Natural killer cell (primary cell): ENCODE measurements at places on chromosomes 5 and 9. TPM values are rescaled to one million over a fixed set of nuclear protein-coding genes. Genes with fewer than 3 reads are reported as not detected.

- no peak overlapping the region for H3K4me3 ChIP-seq
- peaks cover 77% of the 10 kb centered on the region for H3K4me1 ChIP-seq
- H3K27me3 ChIP-seq = no peaks in the 10 kb centered on the region
- no peak for DNase-seq
These were observed 19.9 kb downstream of the SEMA4D start for GRCh38 chr9:89477811-89478630.

DNA sequence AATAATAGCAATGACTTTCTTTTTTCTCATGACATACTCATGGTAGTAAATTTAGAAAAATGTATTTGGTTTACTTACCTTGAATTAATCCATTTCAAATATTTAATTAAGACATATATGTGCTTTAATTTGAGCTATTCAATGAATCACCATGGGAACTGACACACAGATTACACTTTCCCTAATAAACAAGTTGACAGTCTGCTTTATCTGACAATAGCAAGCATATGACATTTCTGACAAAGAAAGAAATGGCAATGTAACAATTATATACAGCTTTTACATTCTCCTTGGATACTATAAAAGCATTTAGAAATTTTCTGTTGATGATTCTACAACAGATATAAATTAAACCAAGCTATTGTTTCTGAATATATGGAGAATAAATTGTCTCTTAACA lies 382.5 kb downstream of the CYLC2 start:
- H3K27me3 ChIP-seq = no peaks in the 10 kb centered on the region
- no peaks in the 10 kb centered on the region for H3K4me1 ChIP-seq
- H3K27ac ChIP-seq = no peak overlapping the region

- no peak overlapping the region for H3K4me3 ChIP-seq
- DNase-seq = no peak
- H3K27me3 ChIP-seq = no peaks in the 10 kb centered on the region
These were observed 21.8 kb upstream of the ANKRD18A start for GRCh38 chr9:38641985-38642864.

DNA sequence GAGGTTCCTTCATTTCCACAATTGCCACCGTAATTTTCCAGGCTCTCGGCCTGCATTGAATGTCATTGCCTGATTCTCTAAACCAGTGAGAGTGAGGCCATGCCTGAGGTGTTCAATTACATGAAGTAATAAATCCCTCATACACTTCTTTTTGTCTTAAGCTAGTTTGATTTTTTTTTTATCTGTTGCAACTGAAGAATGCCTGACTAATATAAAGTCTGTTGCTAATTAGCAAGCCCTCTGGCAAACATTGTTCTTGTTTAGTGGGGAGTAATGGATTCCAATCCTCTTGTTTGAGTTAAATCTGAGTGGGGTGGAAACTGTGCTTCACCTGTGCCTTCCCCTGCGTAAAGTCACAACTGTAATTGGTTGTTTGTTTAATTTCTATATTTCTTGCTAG lies 338.1 kb upstream of the ATP10B start:
- no peak for DNase-seq
- no peaks in the 10 kb centered on the region for H3K4me1 ChIP-seq
- no peaks in the 10 kb centered on the region for H3K36me3 ChIP-seq
- H3K27me3 ChIP-seq = no peaks in the 10 kb centered on the region

DNA sequence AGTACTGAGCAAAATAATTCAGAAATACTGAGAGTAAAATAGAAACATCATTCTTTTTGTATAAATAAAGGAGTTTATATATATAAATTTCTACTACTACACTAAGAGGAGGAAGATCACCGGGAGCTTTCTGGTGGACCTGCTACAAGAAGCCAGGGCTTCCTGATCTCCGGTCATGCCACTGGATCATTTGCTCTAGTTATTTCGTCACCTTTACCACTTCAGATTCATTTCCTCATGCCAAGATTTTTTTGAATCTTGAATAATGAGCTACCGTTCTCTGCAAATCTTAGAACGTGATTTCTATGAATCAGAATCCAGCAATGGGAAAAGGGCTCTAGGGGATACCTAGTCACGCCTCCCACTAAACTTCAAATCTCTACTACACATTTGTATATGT lies 51.9 kb upstream of the TBC1D9B start:
- no peak for DNase-seq
- no peak overlapping the region for H3K27ac ChIP-seq
- H3K4me1 ChIP-seq = no peaks in the 10 kb centered on the region
- H3K4me3 ChIP-seq = no peak overlapping the region

- H3K4me3 ChIP-seq = no peak overlapping the region
- no peak for DNase-seq
- peaks cover 28% of the 10 kb centered on the region for H3K4me1 ChIP-seq
- H3K27ac ChIP-seq = no peak overlapping the region
- no peaks in the 10 kb centered on the region for H3K36me3 ChIP-seq
- no peaks in the 10 kb centered on the region for H3K27me3 ChIP-seq
These were observed 77.5 kb downstream of the TRIO start for GRCh38 chr5:14220642-14221041.

GRCh38 chr5:11854936-11855335 lies 49.3 kb downstream of the CTNND2 start:
- no peak overlapping the region for H3K27ac ChIP-seq
- no peak overlapping the region for H3K4me3 ChIP-seq
- no peaks in the 10 kb centered on the region for H3K36me3 ChIP-seq
- H3K27me3 ChIP-seq = no peaks in the 10 kb centered on the region
- DNase-seq = no peak

DNA sequence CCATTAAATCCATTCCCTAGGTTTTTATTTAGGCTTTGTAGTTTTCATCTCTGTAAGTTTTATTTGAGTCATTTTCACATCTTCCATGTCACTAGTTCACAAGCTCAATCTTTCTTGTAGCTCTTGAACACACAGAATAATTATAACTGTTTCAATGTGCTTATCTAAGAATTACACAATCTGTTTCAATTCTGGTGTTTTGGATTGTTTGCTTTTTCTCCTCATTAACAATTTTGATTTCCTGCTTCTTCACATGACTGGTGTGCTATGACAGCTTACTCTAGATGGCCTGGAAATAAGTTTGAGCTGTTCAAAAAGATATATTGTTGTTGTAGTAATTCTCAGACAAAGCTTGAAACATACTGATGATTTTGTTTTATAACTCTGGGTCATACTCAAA lies 1974.1 kb upstream of the NUDT12 start:
- H3K27me3 ChIP-seq = no peaks in the 10 kb centered on the region
- no peaks in the 10 kb centered on the region for H3K4me1 ChIP-seq
- no peak overlapping the region for H3K4me3 ChIP-seq
- no peak for DNase-seq
- H3K27ac ChIP-seq = no peak overlapping the region

GRCh38 chr9:133371261-133371711 lies 4.6 kb downstream of the SURF4 start:
- H3K27ac ChIP-seq = peak overlapping the region; percentile 89
- peaks cover 81% of the 10 kb centered on the region for H3K4me1 ChIP-seq
- H3K4me3 ChIP-seq = peak overlapping the region; percentile 1
- peaks cover 25% of the 10 kb centered on the region for H3K36me3 ChIP-seq
- H3K27me3 ChIP-seq = no peaks in the 10 kb centered on the region
- peak; percentile 86 for DNase-seq

DNA sequence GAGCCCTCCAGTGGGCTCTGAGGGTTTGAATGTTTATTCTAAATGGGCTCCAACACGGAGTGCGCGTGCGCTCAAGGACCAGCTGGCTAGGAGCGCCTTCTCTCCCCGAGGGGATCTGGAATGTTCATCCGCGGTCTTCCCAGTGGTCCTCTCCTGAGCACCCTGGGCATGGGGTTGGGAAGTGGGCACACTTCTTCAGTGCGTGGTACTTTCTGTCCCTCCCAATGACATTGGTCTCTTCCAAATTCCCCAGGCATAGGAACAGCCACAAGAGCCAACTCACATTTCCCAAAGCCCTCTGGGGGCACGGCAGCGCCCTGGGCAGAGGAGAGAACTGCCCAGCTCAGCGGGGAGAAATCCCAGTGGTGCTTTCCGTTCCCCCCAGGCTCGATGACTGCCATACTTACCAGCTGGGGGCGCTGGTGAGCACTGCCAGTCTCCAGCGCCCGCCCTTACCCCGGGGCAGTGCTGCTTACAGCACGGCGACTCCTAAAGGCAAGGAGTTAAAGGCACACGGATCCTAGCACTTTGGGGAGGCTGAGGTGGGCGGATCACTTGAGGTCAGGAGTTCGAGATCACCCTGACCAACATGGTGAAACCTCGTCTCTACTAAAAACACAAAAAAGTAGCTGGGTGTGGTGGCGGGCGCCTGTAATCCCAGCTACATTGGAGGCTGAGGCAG lies 29.9 kb upstream of the OBP2B start:
- peaks cover 13% of the 10 kb centered on the region for H3K4me1 ChIP-seq
- H3K27me3 ChIP-seq = peaks cover 4% of the 10 kb centered on the region
- DNase-seq = peak; percentile 80
- no peak overlapping the region for H3K4me3 ChIP-seq
- no peak overlapping the region for H3K27ac ChIP-seq
- H3K36me3 ChIP-seq = no peaks in the 10 kb centered on the region

DNA sequence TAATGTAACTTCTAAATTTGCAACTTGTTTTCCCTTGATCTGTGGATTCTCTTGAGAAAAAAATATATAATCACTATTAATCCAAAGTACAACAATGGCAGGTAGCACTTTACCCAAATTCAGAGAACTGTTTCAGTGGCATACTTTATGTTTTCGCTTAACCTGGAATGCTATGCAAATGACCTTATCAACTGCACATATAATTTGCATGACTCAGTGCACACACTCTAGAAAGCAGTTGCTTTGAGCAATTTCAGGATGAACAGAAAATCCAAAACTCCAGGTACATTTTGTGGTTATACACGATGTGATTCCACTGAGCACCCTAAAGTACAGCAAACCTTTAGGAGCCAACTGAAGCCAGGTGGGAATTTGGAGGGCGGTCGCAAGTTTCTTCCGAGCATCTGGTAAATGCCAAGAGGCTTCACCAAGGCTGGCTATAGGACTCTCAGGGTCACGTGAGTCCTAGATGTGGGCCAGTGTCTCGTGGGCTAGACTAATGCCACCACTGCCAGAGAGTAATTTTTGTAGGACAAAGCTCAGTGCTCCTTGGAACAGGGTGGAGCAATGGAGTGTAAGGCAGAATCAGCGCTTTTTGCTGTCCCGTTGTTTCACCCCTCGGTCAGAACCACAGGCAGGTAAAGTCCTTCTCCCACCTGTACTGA lies 37.3 kb downstream of the DMGDH start:
- no peaks in the 10 kb centered on the region for H3K27me3 ChIP-seq
- H3K4me3 ChIP-seq = no peak overlapping the region
- no peak for DNase-seq
- H3K36me3 ChIP-seq = no peaks in the 10 kb centered on the region
- no peaks in the 10 kb centered on the region for H3K4me1 ChIP-seq

- no peaks in the 10 kb centered on the region for H3K4me1 ChIP-seq
- no peaks in the 10 kb centered on the region for H3K27me3 ChIP-seq
- H3K27ac ChIP-seq = no peak overlapping the region
- no peaks in the 10 kb centered on the region for H3K36me3 ChIP-seq
- no peak for DNase-seq
These were observed 101.8 kb downstream of the FGF18 start for GRCh38 chr5:171521219-171521633.

DNA sequence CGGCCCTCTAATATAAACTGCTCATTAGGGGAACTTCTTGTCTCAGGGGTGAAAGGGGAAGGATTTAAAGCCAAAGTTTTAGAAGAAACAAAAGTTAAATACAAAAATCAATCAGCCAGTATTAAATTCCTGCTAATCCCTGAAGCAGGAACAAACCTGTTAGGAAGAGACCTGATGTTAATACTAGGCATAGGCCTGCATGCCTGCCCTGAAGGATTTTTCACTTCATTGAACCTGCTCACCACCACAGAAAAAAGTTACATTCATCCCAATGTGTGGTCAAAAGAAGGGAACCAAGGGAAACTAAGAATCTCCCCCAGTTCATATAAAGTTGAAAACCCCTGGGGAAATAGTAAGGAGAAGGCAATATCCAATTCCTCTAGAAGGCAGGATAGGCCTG lies 9.4 kb upstream of the RNF180 start:
- no peaks in the 10 kb centered on the region for H3K4me1 ChIP-seq
- no peak overlapping the region for H3K4me3 ChIP-seq
- no peak overlapping the region for H3K27ac ChIP-seq
- no peaks in the 10 kb centered on the region for H3K27me3 ChIP-seq

DNA sequence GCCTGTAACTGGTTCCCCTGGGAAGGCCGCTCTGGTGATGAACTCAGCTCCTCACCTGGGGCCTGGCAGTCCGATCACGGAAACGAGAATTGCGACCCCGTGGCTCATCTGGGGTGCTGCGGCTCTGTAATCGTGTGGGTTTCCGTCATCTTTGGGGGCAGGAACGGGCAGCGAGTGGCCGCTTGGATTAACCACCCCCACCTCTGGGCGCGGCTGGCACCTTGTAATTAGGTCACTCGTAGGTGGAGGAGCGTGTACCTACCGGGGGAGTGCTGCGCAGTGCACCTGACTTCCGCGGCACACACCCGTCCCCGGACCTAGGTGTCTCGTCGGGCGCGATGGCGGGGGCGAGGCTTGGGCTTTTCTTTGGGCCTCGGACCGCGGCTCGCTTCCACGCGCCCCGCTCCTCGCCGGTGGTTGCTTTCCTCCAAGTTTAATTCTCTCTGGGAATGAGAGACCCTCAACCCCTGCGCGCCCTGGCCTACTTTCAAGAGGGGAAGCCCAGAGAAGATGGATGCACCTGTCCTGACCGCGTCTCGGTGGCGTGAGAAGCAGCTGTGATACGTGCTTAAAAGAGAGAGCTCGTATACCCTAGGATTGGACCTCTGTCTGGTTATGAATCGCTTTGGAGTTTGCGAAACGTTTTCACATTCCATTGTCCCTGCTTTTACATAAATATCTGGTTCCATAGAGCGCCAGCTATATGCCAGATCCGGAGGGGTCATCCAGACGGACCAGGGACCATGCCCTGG lies 744 bp upstream of the PPP2CA start:
- H3K4me3 ChIP-seq = peak overlapping the region; percentile 79
- peak; percentile 90 for DNase-seq
- no peaks in the 10 kb centered on the region for H3K36me3 ChIP-seq
- peak overlapping the region; percentile 96 for H3K27ac ChIP-seq

DNA sequence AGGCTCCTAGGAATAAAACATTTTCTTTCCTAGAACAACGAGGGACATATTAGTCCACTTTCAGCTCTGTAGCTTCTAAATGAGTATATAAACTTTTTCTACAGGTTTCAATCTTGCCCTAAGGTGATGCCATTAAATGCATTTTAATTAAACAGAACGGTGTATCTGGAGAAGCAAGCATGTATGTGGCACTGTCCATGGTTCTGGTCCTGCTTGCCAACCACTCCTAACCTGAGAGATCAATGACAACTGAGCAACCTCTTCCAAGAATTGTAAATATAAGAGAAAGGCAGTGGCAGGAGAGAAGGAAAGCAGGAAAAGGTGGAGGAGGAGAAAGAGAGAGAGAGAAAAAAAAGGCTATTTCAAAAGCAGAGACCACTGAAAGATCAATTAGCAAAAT lies 95.6 kb upstream of the SPOCK1 start:
- H3K27ac ChIP-seq = no peak overlapping the region
- H3K27me3 ChIP-seq = peaks cover 3% of the 10 kb centered on the region
- DNase-seq = no peak
- H3K4me1 ChIP-seq = no peaks in the 10 kb centered on the region
- H3K4me3 ChIP-seq = no peak overlapping the region

- H3K27me3 ChIP-seq = peaks cover 21% of the 10 kb centered on the region
- H3K4me3 ChIP-seq = no peak within 1 kb of the TSS
- peaks cover 7% of the 10 kb centered on the region for H3K4me1 ChIP-seq
These were observed at the start of gene C1QTNF2 for GRCh38 chr5:160369990-160370712. Gene C1QTNF2 (minus strand): TSS chr5:160370626. CDS start chr5:160355011, 15,615 bp downstream.

Gene IFNA1
- total RNA-seq = not detected

Gene ENDOG
- total RNA-seq = 8.3 TPM

Gene PURA
- total RNA-seq = 8.1 TPM

Gene ZNF622
- 42.9 TPM for total RNA-seq

Gene SH3TC2
- 0.68 TPM for total RNA-seq
